Cardiac atrium fibroblast (primary cell): ENCODE measurements at places on chromosomes 3 and 15. TPM values are rescaled to one million over a fixed set of nuclear protein-coding genes. Genes with fewer than 3 reads are reported as not detected.

FILIP1L gene
- total RNA-seq, result 18.1 and 22.0 TPM in 2 replicates

HRH1 gene
- total RNA-seq, result 4.9 and 8.6 TPM in 2 replicates

DMXL2 gene
- 6.5 and 17.7 TPM in 2 replicates for total RNA-seq

VIPR1 gene
- total RNA-seq, result 8.5 and 16.8 TPM in 2 replicates

IGDCC3 gene
- total RNA-seq, result not detected in 2 replicates

ZCWPW2 gene
- total RNA-seq, result 0.36 and 0.65 TPM in 2 replicates

CLRN1 gene
- total RNA-seq, result not detected in 2 replicates

MESP2 gene
- 0.65 TPM in 1 of 2 replicates, not detected in the other for total RNA-seq

RGMA gene
- 2.7 and 7.0 TPM in 2 replicates for total RNA-seq

CADPS gene
- total RNA-seq, result not detected in 2 replicates

ANKRD63 gene
- total RNA-seq, result not detected in 2 replicates

KNL1 gene
- total RNA-seq, result 5.5 and 8.8 TPM in 2 replicates

SENP5 gene
- 18.8 and 21.8 TPM in 2 replicates for total RNA-seq

HOMER2 gene
- 0.36 and 0.49 TPM in 2 replicates for total RNA-seq

TMEM212 gene
- total RNA-seq, result not detected in 2 replicates
